NCI-H69 (cell line): ENCODE measurements at places on chromosomes 16 and 17.
A peak's percentile ranks its signal among the peaks of the same experiment; 100 is the strongest.

DNA sequence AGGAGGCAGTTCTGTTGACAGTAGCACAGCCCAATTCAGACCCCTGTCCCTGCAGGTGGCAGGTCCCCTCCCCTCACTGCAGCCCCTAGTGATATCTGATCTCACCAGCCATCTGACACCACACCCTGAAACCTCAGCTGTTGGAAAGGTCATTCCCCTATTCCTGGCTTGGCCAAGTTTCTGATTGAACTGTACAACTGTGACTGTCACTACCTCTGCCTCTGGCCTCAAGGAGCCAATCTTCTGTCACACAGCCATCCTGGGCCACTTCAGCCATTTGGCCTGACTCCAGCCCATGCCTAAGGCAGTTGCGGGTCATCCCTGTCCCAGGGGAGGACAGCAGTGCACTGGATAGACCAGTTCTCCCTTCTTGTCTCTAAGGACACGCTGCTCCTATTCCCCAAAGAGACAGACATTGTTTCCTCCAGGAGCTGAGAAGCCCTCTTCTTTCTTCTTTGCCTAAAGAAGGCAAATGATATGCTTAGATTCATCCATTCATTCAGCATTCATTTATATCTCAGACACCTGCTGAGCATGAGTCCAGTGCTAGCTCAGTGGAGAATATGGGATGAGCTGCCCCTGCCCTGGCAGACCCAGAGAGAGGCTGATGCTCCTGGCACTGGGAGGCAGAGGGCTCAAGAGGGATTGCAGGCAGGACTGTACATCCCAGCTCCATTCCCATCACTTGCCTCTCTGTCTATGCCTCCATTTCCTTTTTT lies 4.6 kb upstream of the ALDOA start:
- no peak for DNase-seq

- peak; percentile 82 for DNase-seq
These were observed 5.7 kb upstream of the MINK1 start for GRCh38 chr17:4827399-4827798.

- no peak for DNase-seq
These were observed 21.9 kb downstream of the GLYR1 start for GRCh38 chr16:4825196-4825595.

DNA sequence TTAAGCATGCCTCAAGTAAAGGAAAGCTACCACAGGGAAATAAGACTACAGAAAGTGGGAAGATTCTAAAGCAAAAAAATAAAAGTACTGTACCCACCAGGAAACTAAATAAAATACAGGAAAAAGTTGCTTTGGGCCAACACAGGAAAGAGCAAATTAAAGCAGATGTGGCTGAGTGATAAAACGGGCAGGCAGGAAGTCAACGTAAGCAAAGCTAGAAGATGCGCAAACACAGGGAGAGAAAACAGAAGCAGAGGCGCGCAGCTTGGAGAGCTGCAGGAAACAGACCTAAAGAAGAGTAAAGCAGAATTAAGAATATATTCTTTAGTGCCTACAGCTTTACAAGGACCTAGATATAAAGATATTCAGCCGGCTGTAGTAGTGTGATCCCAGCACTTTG lies 21.7 kb downstream of the USP36 start:
- DNase-seq, result no peak

GRCh38 chr16:69482410-69482991 lies 58.1 kb downstream of the CYB5B start:
- DNase-seq, result peak; percentile 93

DNA sequence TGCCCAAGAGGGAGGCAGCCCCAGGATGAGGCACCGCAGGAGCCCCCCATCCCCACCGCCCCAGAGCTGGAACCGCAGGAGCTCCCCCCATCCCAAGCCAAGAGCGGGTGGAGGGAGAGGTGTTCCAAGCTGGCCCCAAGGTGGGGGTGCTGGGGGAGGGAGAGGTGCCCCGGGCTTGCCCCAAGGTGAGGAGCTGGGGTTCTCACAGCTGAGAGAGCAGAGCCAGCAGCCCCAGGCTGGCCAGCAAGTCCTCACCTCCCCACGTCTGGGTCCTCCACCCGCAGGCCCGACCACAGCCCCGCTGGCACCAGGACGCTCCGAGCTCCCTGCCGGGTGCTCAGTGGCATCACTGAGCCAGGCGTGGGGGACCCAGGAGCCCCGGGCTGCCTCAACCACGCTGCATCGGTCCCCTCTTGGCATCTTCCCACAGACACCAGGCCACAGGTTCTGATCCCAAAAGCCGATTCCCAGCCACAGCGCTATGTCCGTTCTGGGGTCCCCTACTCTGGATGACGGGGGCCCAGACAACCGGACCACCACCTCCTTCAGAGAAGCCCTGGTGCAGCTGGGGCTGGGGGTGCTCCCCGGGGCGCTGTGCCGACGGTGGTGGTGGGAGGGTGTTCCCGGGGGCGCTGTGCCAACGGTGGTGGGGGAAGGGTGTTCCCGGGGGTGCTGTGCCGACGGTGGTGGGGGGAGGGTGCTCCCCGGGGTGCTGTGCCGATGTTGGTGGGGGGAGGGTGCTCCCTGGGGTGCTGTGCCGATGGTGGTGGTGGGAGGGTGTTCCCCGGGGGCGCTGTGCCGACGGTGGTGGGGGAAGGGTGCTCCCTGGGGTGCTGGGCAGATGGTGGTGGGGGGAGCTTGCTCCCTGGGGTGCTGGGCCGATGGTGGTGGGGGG lies 15.4 kb upstream of the WDR45B start:
- DNase-seq, result no peak
